Cardiac septum (tissue), 1 donor: ENCODE measurements at places on chromosomes 6 and 20.

DNA sequence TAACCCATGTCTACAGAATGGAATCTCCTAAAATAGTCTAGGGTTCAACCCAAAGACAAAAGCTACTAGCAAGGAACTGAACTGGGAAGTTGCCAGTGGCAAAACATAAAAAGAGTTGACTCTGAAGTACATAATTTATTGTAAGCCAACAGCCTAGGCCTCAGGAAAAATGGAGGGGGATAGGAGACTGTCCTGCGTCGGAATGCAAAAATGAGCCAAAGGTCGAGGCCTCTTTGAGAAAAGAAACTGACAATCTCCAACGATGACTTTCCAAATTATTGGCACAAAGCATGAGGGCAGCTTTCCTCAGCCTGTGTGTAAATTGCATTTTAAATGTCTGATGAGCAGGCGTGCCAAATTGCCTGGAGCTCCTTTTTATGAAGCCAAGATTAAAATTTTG, 2.1 kb downstream of the COL12A1 start:
- no peak for DNase-seq

- DNase-seq: no peak
Observed at GRCh38 chr20:6007094-6007528, 46.7 kb downstream of the LRRN4 start.

- no peak for DNase-seq
Observed at GRCh38 chr20:45630371-45630770, 713 bp downstream of the WFDC9 start.

DNA sequence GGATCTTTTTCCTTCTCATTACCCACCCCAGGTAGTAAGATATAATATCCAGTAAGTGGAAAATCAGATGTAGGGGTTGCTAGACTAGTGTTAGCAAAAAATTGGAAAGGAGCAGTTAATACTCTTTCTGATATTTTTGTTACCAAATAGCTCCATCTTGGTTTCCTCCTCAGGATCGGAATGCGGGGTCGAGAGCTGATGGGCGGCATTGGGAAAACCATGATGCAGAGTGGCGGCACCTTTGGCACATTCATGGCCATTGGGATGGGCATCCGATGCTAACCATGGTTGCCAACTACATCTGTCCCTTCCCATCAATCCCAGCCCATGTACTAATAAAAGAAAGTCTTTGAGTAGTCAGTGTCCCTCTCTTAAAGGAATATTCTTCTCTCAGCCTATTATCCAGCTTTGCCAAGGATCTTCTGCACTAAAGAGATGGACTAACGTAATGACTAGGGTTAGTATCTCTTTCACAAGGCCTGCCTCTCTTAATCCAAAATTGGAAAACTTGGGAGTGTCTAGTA, 1.5 kb downstream of the ROMO1 start:
- DNase-seq: no peak

GRCh38 chr6:161104966-161105365, 113.4 kb downstream of the MAP3K4 start:
- no peak for DNase-seq

DNA sequence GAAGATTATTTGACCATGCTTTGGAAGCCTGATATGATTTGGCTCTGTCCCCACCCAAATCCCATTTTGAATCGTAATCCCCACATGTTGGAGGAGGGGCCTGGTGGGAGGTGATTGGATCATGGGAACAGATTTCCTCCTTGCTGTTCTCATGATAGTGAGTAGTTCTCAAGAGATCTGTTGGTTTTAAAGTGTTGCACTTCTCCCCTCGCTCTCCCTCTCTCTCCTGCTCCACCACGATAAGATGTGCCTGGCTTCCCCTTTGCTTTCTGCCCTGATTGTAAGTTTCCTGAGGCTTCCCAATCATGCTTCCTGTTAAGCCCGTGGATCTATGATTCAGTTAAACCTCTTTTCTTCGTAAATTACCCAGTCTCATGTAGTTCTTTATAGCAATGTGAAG, 21.7 kb upstream of the FAM217A start:
- no peak for DNase-seq
